Esophagus squamous epithelium (tissue), 5 donors: ENCODE measurements at places on chromosomes 5 and 9.

- no peak for DNase-seq
These were observed 1.4 kb downstream of the HNRNPAB start for GRCh38 chr5:178205749-178206047.

- no peak for DNase-seq
These were observed 237.8 kb downstream of the SEC61B start for GRCh38 chr9:99459919-99460318.

- no peak for DNase-seq
These were observed 58.6 kb downstream of the DIAPH1 start for GRCh38 chr5:141560151-141560550.

DNA sequence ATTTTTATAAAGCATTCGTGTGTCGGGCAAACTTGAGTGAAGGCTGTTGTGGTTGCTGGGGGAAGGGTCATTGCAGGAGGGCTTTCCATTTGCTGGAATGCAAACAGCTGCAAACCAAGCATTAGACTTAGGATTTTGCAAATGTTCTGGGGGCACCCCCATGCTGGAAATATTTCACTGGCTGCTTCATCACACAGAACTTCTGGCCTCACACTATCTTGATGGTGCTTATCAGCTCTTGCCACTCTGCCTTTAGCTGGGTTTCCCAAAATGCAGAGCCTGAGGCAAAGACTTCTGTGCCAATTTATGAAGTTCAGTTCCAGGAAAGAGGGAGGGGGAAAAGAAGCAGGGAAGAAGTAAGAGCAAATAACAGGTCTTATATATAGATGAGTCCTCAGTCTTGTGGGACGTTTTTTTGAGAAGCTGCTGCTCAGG, 8.6 kb upstream of the COL15A1 start:
- no peak for DNase-seq

DNA sequence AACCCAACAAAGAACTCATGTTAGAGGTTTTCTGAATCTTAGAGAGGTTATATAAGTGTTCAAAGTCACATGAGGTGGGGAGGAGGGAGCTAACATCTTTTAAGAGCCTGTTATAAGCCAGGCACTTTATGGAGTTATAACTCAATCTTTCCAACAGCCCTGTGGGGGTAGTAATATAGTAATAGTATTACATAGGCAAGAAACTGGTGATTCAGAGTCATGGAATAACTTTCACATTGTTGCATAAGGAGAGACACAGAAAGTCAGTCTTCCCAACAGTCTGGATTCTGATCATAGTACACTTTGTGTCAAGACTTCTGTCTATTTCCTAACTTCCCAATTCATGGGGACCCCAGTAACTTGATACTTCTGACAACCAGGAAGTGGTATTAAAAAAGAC, 89.2 kb downstream of the ACER2 start:
- DNase-seq, result no peak

GRCh38 chr5:81233080-81233634, at the start of gene CKMT2:
Gene CKMT2 (plus strand): TSS chr5:81233322. CDS start chr5:81251133, 17,811 bp downstream.
- no peak for DNase-seq

- no peak for DNase-seq
These were observed 35.2 kb downstream of the ZNF366 start for GRCh38 chr5:72472031-72472430.

DNA sequence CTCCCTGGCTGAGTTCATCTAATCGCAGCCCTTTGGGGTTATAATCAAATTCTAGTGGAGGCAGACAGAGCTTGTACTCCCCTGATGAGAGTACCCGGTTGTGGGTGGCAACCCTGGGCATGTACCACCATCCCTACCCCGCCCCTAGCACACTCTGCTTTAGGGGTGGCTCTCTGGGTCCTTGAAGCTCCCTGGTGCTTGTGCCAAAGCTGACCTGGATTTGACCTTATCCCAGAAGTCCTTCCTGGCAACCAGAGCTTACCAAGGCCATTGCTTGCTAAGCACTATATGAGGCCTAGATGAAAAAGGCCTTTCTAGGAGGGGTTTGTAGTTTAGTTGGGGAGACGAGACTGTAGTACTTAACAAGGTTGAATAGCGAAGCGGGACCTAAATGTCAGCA, 72.2 kb downstream of the RGS3 start:
- no peak for DNase-seq

DNA sequence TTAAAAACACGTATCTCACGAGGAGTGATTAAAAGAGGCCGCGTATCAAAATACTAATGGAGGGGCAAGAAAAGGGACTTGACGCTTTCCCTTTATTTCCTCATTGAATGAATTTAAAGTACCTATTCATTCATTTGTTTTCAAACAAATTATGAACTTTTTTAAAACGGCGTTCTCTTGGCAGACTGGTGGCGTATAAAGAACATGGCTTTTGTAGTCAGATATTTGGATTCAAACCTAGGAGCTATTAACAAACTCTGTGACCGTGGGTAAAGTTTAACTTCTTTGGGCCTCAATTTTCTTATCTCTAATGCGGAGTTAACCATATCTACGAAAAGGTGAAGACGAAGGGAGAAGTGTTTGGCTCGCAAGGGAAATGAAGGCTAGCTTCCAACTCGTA, 876 bp downstream of the CAAP1 start:
- no peak for DNase-seq

DNA sequence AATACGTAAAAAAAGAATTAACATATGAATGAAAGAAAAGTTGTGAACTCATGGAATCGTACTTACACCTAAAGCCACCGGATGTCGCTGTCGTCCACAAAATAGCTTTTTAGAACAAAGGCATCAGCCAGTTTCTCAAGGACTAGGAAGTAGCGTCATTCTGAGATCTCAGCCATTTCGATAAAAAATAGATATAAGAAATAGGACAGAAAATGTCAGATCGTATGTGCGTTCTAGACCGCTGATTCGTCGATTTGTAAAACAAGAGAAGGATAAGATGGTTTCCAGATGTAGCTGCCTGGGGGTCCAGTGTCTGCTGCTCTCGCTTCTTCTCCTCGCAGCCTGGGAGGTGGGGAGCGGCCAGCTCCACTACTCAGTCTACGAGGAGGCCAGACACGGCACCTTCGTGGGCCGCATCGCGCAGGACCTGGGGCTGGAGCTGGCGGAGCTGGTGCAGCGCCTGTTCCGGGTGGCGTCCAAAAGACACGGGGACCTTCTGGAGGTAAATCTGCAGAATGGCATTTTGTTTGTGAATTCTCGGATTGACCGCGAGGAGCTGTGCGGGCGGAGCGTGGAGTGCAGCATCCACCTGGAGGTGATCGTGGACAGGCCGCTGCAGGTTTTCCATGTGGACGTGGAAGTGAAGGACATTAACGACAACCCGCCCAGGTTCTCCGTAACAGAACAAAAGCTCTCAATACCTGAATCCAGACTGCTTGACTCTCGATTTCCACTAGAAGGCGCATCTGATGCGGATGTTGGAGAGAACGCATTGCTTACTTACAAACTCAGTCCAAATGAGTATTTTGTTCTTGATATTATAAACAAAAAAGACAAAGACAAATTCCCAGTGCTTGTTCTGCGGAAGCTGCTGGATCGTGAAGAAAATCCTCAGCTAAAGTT, at the start of gene PCDHA10:
Gene PCDHA10, plus strand, starts transcription at position 126 of the 903 bp plus-strand sequence. Its CDS starts 152 bp downstream, at position 278.
- no peak for DNase-seq
